ENCODE measurements at places on chromosomes 2 and 18. TPM values are rescaled to one million over a fixed set of nuclear protein-coding genes. Genes with fewer than 3 reads are reported as not detected.
A peak's percentile ranks its signal among the peaks of the same experiment; 100 is the strongest.

NR4A2 gene
- 49.9 TPM for total RNA-seq

FOXI3 gene
- total RNA-seq: not detected

DNA sequence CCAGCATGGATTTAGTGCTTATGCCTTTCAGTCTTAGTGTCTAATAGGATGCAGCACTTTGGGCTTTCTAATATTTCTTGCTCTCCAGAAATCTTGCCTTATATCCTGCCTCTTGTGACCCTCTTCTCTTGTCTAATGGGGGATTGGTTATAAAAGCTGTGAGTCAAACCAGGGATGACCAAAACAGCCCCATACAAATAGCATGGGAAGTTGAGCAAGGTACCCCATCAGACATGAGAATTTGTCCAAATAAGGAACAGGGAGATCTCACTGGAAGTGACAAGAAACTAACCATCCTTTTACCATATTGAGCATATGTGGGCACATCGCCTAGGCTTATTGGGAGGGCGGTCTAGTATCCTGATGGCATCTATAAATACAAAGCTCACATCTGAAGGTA is 78.8 kb upstream of the BZW1 start:
- peaks cover 7% of the 10 kb centered on the region for H3K4me1 ChIP-seq
- H3K27ac ChIP-seq: no peak overlapping the region
- no peaks in the 10 kb centered on the region for H3K36me3 ChIP-seq

GRCh38 chr2:231800493-231801091 is 14.3 kb downstream of the COPS7B start:
- peaks cover 18% of the 10 kb centered on the region for H3K36me3 ChIP-seq
- peak; percentile 29 for DNase-seq
- no peak overlapping the region for H3K27ac ChIP-seq
- no peak overlapping the region for H3K4me3 ChIP-seq
